ENCODE measurements at places on chromosomes 12 and 14.
A peak's percentile ranks its signal among the peaks of the same experiment; 100 is the strongest.

DNA sequence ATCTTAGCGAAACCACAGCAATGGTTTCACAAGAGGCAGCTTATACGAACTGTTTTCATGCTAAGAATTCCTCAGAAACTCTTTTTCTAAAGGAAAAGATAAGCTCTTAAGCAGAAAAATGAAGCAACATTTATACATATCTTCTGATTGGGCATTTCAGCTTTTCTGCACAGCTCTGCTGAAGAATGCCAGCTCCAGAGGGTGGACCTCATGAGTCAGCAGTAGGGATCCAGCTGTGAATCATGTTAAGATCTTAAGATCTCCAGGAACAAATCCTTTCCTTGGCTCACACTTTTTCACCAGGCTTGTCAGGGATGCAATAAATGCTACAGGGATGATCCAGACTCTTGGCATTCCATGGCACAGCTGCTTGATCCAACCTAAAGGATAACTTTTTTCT is 477.1 kb upstream of the CCDC196 start:
- DNase-seq, result peak; percentile 25

- DNase-seq, result no peak
These were observed 325.9 kb upstream of the LRFN5 start for GRCh38 chr14:41280745-41281144.

GRCh38 chr14:102777711-102778337 is 575 bp downstream of the TRAF3 start:
- no peak for DNase-seq

GRCh38 chr12:115785548-115785947 is 491.9 kb downstream of the MED13L start:
- no peak for DNase-seq

- no peak for DNase-seq
These were observed 30.4 kb downstream of the CDC42BPB start for GRCh38 chr14:103026988-103027387.

DNA sequence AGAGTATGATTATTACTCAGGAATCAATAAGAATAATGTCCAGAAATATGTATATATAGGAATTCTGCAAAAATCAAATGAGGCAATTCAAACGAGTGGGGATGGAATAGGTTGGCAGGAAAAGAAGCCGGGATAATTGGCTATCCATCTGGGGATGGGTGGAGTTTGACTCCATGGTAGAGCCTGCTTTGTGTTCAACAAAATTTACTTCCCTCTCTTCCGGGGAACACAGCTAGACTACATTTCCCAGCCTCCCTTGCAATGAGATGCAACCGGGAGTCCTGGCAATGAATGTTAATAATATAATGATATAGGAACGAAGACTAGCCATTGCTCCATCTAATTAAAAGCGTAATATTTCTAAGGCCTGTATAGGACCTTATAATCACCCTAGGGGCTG is 146.6 kb downstream of the EFCAB11 start:
- no peak for DNase-seq

DNA sequence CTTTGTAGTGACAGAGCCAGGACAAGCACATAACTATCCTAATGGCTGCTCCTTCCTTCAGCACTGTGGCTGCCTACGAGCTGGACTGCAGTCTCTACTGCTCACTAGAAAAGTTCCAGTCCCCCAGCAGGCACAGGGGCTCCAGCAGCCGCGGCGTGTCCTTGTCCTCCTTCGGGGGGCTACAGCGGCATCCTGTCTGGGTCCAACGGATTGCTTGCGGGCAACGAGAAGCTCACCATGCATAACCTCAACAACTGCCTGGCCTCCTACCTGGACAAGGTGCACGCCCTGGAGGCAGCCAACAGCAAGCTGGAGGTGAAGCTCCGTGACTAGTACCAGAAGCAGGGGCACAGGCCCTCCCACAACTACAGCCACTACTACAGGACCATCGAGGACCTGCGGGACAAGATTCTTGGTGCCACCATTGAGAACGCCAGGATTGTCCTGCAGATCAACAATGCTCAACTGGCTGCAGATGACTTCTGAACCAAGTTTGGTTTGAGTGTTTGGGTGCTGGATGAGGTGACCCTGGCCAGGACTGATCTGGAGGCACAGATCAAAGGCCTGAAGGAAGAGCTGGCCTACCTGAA is 169.4 kb downstream of the NDUFA12 start:
- DNase-seq, result no peak

GRCh38 chr12:113136128-113136989 is 798 bp upstream of the RASAL1 start:
- DNase-seq, result no peak

DNA sequence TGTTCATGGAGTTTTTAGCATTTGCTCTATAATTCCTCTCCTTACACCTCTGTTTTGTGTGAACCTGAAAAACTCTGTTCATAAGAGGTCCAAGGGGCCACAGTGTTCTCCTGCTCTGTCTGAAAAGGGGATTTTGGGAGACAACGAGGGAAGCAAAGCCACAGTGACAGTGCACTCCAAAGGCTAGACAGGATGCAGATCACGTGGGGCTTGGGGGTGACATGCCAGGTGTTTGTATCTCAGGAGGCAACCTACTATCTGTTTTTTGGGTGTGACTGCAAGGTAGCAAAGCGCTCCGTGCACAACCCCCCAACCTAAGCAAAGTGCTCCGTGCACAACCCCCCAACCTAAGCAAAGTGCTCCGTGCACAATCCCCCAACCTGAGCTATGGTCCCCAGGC is 5.1 kb upstream of the CHD4 start:
- no peak for DNase-seq

DNA sequence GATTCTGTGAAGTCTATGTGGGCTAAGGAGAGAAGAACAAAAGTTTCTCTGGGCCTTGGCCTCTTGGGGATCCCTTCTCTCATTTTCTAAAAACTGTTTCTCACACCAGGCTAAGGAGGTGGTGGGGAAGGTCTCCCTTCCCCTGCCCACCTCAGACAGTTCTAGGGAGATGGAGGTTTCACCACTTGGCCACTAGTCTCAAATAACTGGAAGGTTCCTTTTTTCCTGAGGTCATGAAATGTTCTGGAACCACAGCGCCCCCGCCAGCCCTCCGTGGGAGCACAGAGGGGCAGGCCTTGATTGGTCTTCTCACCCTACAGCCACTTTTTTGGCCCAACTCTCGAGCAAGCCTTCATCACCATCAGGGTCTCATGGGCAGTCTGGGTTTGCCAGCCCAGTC is 12.6 kb downstream of the C12orf43 start:
- no peak for DNase-seq

DNA sequence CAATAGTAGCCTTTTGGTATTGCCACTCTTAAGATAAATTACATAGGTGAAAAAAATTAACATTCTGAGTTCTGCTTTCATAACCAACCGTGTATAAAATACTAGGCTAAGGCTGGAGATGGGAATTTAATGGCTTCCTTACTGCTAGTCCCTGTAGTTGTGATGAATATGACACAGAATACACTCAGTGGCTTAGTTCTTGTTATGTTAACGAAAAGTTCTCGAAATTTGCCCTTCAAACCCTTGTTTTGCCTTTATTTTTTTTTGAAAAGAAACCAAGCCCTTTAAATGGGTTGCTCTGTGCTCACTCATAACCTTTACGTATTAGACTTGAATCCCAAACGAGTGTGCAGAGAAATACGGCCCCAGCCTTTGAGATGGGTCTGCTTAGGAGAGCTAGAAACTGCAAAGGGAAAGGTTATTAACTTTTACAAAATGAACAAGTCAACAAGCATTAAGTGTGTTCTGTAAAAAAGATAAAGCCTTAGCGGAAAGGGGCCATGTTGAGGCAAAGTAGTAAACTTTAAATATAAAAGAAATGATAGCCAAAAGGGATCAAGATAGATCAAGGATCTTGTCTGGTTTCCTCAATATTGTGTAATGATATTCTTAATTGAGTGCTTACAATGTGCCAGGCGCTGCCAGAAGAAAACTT is 1.7 kb downstream of the NUDT4 start:
- peak; percentile 21 for DNase-seq

- peak; percentile 48 for DNase-seq
These were observed 36.5 kb downstream of the FOS start for GRCh38 chr14:75315144-75315543.

- peak; percentile 41 for DNase-seq
These were observed 17.6 kb upstream of the AMIGO2 start for GRCh38 chr12:47097276-47097896.

GRCh38 chr14:79294499-79294898 is 916.8 kb downstream of the DIO2 start:
- peak; percentile 60 for DNase-seq

DNA sequence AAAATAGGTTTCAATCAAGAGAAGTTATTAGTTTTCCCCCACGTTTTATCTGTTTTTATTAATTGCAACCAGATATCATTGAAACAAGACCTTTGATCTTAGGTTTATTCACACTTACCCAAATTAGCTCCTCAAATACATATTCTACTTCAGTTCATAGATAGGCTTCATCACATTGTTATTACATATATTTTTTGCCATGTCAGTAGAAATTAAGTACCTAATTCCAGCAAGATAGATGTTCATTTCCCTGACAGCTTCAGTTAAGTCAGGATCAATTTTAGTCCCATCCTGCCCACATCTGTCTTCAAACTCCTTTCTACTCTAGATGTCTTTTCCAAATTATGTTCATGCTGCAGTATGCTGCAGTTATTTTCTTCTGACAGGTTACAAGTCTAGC is 388.8 kb downstream of the TMTC2 start:
- DNase-seq, result no peak

Measured in EL (cell line).